ENCODE measurements at places on chromosomes 5 and 9.

DNA sequence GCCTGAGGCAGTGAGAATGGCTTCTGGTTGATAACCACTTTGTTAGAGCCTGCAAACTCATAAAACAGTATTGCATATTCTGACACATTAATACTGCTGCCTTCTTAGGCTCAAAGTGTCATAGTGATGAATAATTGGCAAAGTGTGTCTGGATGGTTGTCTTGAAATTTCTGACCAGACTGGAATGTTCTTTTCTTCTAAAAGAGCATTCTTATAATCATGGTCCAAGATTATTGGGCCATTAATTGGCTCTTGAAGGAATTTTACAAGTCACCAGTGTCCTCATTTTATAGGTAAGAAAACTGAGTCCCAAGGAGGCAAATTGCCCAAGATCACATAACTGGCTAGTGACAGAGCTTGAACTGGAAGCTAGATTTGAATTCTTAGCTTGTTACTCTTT is 111.7 kb downstream of the PCSK1 start:
- no peak for DNase-seq

DNA sequence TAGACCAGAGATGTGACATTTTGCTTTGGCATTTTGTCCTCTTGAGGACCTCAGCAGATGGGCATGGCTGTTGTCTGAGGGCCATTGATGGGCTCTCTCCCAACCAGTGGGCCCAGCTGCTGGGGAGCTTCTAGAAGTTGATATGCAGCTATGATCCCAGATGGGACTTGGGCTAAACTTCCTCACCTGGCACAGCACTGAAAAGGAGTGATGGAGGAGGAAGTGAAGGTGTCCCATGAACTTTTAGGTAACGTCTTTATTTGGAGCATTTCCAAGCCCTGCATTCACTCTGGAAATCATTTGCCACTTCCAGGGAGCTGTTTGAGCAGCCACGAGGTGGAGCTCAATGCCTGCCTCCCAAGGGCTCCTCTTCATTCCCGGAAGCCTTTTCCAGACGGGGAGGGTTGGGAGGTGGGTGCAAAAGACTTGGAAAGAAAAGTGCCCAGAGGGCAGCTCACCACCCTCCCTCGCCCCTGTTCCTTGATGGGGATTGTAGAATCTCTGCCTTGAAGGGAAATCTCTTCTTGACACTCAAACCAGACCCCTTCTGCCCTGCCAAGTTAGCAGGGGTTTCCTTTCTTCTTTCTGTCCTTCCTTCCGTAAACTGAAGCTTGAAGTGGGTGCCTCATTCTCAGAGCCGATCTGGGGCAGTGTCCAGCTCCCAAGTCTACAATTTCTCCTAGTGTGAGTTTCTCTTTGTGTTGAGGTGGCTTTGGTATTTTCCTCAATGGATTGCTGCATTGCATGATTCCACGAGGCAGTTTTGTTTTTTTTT is 18.1 kb upstream of the NEUROG1 start:
- no peak for DNase-seq

GRCh38 chr9:108400297-108400696 is 455.5 kb downstream of the ACTL7B start:
- DNase-seq: no peak

DNA sequence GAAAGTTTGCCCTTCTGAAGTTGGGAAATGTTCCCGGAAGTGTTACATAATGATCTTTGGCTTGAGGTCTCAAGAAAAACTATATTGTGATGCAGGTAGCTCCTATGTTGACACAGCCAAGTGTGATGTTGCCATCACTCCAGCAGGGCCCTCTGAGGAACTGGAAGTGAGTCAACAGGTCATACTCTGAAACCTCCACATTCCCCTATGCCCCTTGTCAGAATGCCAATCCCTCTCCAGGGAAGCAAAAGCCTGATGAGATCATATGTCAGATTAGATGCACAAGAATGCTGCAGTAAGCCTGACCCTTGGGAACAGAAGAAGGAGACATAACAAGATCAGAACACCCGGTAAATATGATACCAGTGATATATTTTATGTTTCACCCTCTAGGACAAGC is 66.8 kb upstream of the ITGA2 start:
- DNase-seq: no peak

- no peak for DNase-seq
These were observed 227.0 kb downstream of the ENC1 start for GRCh38 chr5:74413403-74414048.
